Mammary microvascular endothelial cell (primary cell): ENCODE measurements at places on chromosomes 5 and 9. TPM values are rescaled to one million over a fixed set of nuclear protein-coding genes. Genes with fewer than 3 reads are reported as not detected.

The ELAVL2 gene
- 0.64 and 1.1 TPM in 2 replicates for total RNA-seq

The CARTPT gene
- total RNA-seq, result not detected in 2 replicates

The PFN3 gene
- not detected in 2 replicates for total RNA-seq

The IL4 gene
- total RNA-seq, result not detected in 2 replicates

The RNF180 gene
- 3.5 and 5.7 TPM in 2 replicates for total RNA-seq

The CEP78 gene
- total RNA-seq, result 26.9 and 27.0 TPM in 2 replicates

The SPATA31C2 gene
- not detected in 2 replicates for total RNA-seq
